ENCODE measurements at places on chromosomes 12 and 14.

- DNase-seq = peak; percentile 86
Measured at GRCh38 chr12:48999371-49000131, at the start of gene DDN. Gene DDN, minus strand, starts transcription at chr12:48999375. Its CDS starts 88 bp downstream, at chr12:48999287.

DNA sequence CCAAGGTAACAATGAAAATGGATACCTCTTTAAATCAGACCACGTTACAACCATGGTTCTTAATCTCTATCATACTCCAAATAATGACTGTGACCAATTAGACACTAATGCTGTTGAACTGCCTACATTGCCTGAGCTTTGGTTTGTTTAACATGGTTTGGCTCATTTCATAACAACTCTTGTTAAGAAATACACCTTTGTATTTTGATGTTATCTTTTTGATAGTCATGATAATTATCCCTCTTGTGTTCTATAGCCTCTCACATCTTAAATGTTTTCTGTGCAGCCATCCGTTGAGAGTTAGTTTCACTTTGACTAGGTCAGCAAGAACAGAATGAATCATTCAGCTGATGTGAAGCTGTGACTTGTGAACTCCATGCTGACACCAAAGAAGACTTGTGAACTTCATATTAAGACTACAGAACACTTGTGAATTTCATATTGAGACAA is 75.5 kb upstream of the RERGL start:
- DNase-seq = no peak

- DNase-seq = no peak
Measured at GRCh38 chr12:38137716-38138115, 178.9 kb upstream of the ALG10B start.

DNA sequence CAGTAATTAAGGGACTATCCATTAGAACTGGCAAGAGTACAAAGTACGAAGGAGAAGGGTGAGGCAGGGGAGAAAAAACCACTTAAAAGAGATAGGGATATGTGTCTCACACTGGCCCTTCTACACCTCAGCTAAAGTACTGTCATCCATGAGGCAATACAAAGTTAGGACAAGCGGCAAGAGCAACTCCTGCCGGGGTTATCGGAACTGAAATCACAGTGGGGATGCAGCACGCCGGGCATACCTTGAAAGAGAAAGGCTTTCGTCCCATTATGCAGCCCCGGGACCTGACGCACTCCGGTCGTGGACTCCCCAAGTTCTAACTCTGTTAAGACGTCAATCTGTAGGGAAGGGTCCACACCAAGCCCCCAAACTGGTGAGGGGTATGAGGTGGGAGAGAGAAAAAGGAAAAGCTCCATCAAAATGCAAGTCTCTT is 1.1 kb downstream of the NELL2 start:
- peak; percentile 23 for DNase-seq

- no peak for DNase-seq
Measured at GRCh38 chr14:82390586-82390985, 856.9 kb upstream of the SEL1L start.

All from SK-N-SH (cell line).